ENCODE measurements at places on chromosomes 16 and 17. TPM values are rescaled to one million over a fixed set of nuclear protein-coding genes. Genes with fewer than 3 reads are reported as not detected.

Gene KRTAP17-1
- not detected for total RNA-seq

Gene PDE6G
- total RNA-seq, result not detected

DNA sequence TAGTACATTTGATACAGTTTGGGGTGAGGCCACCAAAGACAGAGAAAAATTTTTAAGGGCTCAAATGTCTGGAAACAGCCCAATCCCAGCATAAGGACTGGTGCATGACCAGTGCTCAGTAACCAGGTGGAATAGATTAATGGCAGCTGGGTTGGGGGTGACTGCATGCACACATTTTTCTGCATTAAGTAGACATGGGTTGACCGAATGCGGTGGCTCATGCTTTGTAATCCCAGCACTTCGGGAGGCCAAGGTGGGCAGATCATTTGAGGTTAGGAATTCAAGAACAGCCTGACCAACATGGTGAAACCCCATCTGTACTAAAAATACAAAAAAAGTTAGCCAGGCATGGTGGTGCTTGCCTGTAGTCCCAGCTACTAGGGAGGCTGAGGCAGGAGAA, 121.1 kb upstream of the HSBP1 start:
- DNase-seq, result no peak
- no peaks in the 10 kb centered on the region for H3K27me3 ChIP-seq
- no peaks in the 10 kb centered on the region for H3K36me3 ChIP-seq
- no peak overlapping the region for H3K4me3 ChIP-seq
- H3K27ac ChIP-seq, result no peak overlapping the region

GRCh38 chr17:48100591-48101011, 677 bp downstream of the CBX1 start:
- no peaks in the 10 kb centered on the region for H3K27me3 ChIP-seq
- no peaks in the 10 kb centered on the region for H3K36me3 ChIP-seq
- peak overlapping the region; percentile 90 for H3K4me3 ChIP-seq
- H3K27ac ChIP-seq, result peak overlapping the region; percentile 91

- H3K4me1 ChIP-seq, result no peaks in the 10 kb centered on the region
- no peak for DNase-seq
- H3K27ac ChIP-seq, result no peak overlapping the region
- no peak overlapping the region for H3K4me3 ChIP-seq
- no peaks in the 10 kb centered on the region for H3K27me3 ChIP-seq
These were observed 284.5 kb downstream of the CBLN1 start for GRCh38 chr16:48997081-48997615.

Measured in esophagus squamous epithelium (tissue), 5 donors.